Left lung (tissue), 14 donors: ENCODE measurements at places on chromosomes 12 and 14. TPM values are rescaled to one million over a fixed set of nuclear protein-coding genes. Genes with fewer than 3 reads are reported as not detected.

DNA sequence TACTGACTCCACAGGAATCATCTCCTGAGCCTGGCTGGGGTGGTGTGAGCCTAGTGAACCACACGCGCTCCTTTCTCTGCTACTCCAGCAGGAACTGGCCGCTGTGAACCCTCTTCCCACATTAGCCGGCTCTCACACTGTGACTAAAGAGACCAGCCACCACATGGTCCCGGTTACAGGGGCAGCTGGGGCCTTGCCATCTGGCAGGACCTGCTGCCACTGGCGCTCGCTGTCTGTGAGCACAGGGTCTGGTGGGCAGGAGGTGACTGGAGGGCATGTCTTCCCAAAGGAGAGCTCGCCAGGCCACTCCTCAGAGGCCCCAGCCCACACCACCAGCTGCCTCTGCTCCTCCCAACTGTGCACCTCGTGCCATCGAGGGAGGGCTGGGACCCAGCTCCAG, 99.3 kb downstream of the SINHCAF start:
- H3K27ac ChIP-seq = no peak overlapping the region
- H3K4me3 ChIP-seq = no peak overlapping the region
- H3K4me1 ChIP-seq = no peaks in the 10 kb centered on the region
- no peaks in the 10 kb centered on the region for H3K27me3 ChIP-seq

- H3K27ac ChIP-seq = peak overlapping the region; percentile 26
- no peak for DNase-seq
- H3K27me3 ChIP-seq = no peaks in the 10 kb centered on the region
- no peak overlapping the region for H3K4me3 ChIP-seq
- H3K4me1 ChIP-seq = peaks cover 50% of the 10 kb centered on the region
- peaks cover 66% of the 10 kb centered on the region for H3K36me3 ChIP-seq
These were observed 3.1 kb downstream of the DDIT3 start for GRCh38 chr12:57517187-57517586.

GRCh38 chr14:50936016-50936340, 8.3 kb downstream of the PYGL start:
- no peak for DNase-seq
- no peak overlapping the region for H3K27ac ChIP-seq
- H3K4me1 ChIP-seq = peaks cover 32% of the 10 kb centered on the region
- no peaks in the 10 kb centered on the region for H3K27me3 ChIP-seq

DNA sequence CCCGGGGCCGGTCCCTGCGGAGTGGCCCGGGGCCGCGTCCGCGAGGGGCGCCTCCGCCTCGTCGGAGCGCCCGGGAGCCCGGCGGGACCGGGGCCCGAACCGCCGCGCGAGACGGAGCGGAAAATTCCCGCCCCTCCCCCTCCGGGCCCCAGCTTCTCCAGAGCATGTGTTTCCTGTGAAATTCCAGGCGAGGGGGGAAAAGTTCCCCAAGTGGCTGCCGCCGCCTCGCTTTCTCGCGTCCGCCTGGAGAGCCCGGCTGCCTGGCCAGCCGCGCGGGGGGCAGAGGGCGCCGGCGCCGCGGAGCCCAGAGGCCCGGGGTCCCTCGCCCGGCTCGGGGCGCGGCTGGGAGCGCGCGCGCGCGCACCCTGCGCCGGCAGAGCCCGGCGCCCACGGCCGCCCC, 904 bp downstream of the CACNA1C start:
- DNase-seq = peak; percentile 57
- H3K4me1 ChIP-seq = peaks cover 15% of the 10 kb centered on the region
- H3K4me3 ChIP-seq = peak overlapping the region; percentile 38

DNA sequence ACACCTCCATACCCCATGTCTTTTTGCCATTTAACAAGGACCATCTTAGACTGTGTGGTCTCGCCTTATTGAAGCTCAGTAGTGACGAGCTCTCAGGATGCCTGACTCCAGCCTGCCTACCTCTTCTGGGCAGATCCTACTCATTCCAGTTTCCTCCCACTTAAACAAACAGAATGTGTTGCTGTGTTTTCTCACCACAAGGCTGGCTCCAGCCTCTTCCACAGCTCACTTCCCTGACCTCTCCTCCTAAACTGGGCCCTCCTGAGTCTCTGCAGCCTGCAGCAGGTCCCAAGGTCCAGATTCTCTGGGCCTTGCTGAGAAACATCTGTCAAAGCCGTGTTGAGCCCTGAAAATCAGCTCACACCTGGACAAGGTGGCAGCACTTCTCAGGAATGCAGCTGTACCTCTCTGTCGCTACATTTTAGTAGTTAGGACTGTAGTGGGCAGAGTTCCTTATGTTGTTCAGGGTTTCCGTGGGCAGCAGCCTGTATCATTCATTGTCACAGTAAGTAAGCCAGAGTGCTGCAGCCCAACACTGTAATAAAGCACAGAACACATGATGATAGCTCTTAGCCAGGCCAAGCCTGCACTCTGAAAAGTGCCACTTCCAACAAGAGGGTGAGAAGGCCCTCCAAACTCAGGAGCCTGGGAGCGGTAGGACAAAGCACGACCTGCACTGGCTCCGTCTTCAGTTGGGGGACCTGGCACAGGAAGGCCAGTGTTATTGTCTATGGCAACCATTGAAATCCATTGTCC, 68.5 kb downstream of the NKX2-1 start:
- H3K4me3 ChIP-seq = no peak overlapping the region
- peak; percentile 49 for DNase-seq
- H3K27me3 ChIP-seq = no peaks in the 10 kb centered on the region
- H3K27ac ChIP-seq = peak overlapping the region; percentile 83

GRCh38 chr14:98415766-98416165, 856.2 kb downstream of the BCL11B start:
- no peak for DNase-seq
- H3K4me3 ChIP-seq = no peak overlapping the region
- H3K4me1 ChIP-seq = no peaks in the 10 kb centered on the region
- no peaks in the 10 kb centered on the region for H3K27me3 ChIP-seq

DNA sequence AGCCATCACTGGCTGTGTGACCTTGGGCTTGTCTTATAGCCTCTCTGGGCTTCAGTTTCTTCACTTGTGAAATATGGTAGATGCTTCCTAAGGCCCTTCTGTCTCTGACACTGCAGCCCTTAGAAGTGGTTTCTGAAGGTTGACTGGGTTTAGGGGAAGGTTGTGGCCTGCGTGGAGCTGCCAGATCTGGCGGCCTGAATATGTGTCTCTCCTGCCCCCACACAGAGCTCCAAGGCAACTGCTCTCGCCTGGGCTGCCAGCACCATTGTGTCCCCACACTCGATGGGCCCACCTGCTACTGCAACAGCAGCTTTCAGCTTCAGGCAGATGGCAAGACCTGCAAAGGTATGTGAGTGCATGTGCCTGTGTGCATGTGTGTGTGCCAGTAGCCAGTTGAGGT, 4.0 kb downstream of the LRP1-AS start:
- H3K36me3 ChIP-seq = peaks cover 88% of the 10 kb centered on the region
- DNase-seq = no peak
- no peak overlapping the region for H3K27ac ChIP-seq
- H3K4me1 ChIP-seq = peaks cover 81% of the 10 kb centered on the region

The KRT78 gene
- not detected for polyA plus RNA-seq
